ENCODE measurements at places on chromosomes 12 and 14.

- DNase-seq = no peak
These were observed 33.7 kb downstream of the SLC15A5 start for GRCh38 chr12:16243487-16244412.

GRCh38 chr12:85076688-85077430 is 40.7 kb downstream of the LRRIQ1 start:
- DNase-seq = peak; percentile 70

DNA sequence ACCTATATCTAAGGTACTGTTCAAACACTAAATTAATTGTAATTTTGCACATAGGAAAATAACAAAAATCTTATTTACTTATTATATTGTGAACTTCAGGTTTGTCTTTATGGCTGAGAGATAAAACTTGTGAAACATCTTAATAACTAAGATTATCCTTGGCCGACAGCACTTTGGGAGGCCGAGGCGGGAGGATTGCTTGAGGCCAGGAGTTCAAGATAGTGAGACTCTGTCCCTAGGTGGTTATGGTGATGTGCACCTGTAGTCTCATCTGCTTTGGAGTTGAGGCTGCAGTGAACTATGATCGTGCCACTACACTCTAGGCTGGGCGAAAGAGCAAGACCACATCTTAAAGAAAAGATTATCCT is 22.6 kb downstream of the DIP2B start:
- no peak for DNase-seq

DNA sequence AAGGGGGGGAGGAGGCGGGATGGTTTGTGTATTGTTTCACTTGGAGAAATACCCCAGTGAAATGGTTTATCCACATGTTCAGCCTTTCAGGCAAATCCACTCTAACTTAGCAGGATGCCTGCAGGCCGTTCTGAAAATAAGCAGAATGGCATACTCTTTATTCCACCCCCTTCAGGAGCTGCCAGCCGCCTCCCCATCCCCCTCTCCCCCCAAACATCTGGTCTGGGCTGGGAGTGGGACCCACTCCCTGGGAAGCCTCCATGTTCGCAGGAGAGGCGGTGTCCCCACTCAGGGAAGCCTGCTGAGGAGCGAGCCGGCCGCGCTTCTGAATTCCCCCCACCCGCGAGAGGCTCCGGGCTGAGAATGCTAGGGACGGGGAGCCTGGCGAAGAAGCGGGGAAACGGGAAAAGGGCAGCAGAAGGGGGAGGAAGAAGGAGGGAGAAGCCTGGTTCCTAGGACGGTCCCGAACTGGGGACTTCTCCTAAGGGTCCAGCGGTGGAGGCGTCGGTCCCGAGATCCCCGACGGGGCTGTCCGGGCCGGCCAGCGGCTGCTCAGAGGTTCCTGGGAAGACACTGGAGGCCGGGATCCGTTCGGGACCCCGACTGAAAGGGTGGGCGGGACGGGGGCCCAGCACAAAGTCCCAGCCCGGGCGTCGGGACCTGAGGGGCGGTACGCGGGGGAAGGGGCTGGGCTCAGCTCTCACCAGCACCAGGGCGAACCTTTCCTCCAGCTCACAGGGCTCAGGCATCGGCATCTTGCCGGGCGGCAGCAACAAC is 666 bp downstream of the FMNL3 start:
- DNase-seq = no peak

DNA sequence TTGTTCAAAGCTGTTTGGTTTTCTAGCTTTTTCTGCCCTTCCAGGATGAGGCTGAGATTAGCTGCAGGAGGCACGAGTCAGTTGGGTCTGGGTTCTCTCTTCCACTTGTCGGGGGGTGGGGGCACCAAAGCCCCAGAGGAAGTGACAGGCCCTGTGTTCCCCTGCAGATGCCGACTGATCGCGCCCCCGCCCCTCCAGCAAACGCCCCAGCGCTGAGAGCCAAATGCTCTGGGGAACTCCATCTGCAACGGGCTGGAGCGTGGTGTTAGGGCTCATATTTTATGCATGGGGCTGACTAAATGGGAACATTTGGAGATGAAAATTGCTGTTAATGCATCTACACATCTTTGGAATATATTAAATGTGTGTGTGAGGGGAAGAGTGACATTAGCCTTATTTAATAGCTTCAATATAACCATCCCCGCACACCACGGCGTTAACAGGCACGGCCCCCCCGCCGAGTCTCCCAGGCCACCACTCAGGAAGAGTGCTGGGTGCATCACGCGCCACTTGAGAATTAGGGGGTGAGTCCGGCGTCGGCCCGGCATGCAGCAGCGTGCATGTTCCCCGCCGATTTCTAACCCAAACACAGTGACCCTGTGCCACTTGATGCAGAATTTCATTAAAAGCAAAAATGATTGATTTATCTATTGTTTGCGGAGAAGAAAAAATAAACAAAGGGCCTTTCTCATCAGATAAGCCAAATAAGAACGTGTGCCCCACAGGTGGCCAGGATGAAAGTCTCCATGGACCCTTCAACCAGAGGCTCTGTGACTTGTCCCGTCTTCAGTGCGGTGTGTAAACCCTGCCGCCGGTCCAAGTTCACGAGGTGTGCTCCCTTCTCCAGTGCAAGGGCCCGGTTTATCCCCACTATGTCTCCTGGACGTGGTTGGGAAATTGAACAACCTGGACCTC is 165.0 kb upstream of the RTL1 start:
- DNase-seq = no peak

DNA sequence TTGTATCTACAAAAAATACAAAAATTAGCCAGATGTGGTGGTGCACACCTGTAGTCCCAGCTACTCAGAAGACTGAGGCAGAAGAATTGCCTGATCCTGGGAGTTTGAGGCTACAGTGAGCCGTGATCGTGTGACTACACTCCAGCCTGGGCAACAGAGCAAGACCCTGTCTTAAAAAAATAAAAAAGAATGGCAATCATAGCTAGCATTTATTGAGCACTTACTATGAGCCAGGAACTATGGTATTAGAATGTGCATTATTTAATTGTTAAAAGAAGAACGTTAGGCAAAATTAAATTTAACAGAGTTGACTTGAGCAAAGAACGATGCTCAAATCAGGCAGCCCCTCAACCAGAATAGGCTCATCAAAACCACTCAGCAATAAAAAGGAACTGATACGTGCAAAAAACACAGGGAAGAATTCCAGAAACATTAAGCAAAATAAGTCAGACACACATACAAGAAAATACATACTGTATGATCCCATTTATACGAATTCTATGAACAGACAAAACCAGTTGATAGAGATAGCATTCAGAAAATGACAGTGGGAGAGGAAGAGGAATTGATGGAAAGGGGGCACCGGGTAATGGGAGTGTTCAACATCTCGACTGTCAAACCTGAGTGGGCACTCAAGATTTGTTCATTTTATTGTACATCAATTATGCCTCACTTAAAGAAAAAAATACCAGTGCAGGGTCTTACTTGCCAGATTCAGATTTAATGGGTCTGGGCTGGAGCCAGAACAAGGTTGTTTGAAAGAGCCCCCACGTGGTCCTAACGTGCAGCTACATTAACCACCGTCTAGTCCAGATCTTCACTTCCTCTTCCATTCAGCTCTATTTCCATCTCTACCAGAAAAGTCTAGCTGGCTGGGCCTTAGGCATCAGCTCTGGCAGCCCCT is 8.0 kb downstream of the SCNN1A start:
- DNase-seq = no peak

- peak; percentile 72 for DNase-seq
These were observed 94.1 kb upstream of the TMPO start for GRCh38 chr12:98421316-98421715.

DNA sequence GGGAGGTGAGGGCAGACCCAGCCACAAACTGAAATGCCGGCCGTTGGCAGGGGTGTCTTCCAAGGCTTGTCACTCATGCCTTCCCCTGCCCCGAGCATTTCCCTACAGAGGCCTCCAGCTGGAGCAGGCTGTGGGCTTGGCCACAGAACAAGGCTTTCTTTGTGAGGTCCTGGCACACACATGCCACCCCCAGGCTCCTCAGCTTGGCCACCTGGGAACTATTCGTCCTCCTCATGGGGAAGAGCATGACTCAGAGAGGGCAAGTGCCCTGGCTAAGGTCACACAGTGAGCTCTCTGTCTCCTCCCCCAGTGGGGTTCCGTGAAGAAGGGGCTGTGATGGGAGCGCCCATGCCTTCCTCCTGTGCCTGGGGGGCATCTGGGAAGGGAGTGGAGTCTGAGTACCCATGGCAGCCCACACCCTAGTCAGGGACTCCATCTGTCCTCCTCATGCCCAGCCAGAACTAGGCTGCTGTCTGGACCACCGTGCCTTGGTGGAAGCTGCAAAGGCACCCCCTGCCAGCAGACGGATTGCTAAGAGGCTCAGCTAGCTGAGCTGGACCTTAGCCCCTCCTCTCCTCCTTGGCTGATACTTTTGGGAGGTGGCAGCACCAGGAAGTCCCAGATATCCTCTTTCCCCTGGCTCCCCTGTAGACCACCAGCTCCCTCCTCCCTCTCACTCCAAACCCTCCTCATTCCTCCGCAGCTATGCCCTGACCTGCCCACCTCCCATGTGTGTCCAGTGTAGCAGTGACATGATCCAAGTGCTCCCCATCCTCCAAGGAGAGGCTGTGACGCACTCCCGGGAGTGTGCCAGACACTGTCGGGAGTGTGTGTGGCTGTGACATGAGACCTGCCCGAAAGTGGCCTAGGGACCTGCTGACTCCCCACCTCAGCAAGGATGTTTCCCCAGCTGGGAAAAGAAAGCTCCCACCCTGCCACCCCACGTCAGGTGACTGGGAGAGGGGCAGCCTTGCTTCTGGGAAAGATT is 21.4 kb downstream of the ABCB9 start:
- DNase-seq = no peak

DNA sequence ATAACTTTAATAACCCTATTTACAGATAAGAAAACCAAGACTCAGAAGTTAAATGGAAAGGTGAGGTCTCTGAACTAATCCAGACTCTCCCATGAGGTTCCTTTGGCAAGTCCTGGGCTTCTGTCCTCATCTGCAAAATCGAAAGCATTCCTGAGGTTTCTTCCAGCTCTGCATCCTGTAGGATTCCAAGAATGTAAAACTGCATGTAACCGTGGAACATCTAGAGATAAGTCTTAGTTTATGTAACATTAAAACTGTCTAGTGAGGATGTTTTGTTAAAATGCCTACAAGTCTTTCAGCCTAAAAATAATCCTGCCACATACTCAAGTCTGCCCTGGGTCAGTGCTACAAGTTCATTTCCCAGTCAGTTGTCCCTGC is 7.3 kb upstream of the ITFG2 start:
- no peak for DNase-seq

GRCh38 chr12:117854339-117855012 is 114.3 kb downstream of the KSR2 start:
- DNase-seq = peak; percentile 25

DNA sequence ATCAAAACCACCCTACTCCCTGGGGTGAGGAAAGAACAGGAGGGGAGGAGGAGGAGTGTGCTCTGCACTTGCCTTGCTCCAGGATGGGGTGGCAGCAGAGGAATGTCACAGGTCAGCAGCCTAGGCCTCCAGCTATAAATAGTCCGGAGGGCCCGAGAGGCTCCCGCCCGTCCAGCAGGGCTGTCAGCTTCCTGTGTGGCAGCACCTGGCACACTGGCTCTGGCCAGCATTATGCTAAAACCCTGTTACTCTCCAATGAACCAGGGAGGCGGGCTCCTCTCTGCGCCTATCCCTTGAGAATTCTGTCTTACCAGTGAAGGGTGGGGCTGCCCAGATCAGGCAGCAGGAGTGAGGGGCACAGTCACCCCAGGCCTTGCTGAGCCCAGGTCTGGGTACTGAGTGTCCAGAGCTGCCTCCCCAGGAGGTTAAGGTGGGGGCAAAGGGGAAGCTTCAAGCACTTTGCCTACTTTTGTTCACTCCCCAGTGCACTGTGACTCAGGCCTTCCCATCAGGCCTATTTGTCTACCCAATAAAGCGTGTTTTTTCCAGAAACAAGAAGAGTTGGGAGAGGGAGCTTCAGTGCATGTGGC is 1.2 kb upstream of the COX14 start:
- DNase-seq = no peak

GRCh38 chr14:97218691-97219430 is 421.7 kb downstream of the VRK1 start:
- DNase-seq = peak; percentile 11

DNA sequence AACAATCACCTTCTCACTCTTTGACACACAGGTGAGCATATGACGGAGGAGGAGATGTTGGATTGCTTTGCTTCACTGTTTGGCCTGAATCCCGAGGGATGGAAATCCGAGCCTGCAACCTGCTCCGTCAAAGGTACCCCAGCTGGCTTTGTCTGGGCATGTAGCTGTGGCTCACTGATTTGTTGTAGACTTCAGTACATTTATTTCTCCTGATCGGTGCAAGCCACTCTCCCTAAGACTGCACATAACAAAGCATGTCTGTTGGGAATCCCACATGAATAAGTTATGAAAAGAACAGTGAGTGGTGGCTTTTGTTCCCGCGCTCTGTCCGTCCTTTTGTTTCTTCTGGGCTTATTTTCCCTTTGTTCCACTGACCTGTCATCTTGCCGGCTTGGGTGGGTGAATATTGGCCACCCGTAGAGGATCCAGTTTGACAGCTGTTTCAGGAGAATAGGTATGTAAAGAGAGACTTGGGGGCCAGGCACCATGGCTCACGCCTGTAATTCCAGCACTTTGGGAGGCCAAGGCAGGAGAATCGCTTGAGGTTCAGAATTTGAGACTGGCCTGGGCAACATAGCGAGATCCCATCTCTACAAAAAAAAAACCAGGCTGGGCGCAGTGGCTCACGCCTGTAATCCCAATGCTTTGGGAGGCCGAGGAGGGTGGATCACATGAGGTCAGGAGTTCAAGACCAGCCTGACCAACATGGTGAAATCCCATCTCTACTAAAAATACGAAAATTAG is 20.0 kb upstream of the BCL7A start:
- no peak for DNase-seq

DNA sequence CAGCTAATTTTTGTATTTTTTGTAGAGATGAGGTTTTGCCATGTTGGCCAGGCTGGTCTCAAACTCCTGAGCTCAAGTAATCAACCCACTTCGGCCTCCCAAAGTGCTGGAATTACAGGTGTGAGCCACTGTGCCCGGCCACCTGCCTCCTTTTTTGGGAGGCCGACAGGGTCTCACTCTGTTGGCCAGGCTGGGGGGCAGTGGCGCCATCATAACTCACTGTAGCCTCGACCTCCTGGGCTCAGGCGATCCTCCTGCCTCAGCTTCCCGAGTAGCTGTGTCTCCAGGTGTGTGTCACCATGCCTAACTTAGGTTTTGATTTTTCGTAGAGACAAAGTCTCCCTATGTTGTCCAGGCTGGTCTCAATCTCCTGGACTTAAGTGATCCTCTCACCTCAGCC is 70.7 kb downstream of the AACS start:
- no peak for DNase-seq
